ENCODE measurements at places on chromosomes 3 and 15.

GRCh38 chr3:17765819-17766472 lies 23.5 kb upstream of the TBC1D5 start:
- DNase-seq: no peak

DNA sequence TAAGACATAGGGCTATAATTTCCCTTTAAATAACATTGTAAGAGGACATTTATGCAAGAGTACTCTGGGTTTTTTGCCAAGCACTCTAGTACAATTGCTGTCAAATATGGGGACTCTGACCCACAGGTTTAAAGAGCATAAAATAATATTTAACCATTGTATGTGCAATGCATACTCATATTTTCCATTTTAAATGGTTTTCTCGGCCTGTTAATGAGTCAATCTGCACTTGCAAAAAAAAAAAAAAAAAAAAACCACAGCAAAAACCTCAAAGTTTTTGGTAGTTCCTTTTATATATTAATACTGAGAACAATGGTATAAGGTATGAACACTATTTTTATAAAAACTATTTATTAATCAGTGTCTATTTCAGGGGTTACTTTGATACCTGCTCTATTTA lies 304.0 kb upstream of the CBLB start:
- DNase-seq: no peak

DNA sequence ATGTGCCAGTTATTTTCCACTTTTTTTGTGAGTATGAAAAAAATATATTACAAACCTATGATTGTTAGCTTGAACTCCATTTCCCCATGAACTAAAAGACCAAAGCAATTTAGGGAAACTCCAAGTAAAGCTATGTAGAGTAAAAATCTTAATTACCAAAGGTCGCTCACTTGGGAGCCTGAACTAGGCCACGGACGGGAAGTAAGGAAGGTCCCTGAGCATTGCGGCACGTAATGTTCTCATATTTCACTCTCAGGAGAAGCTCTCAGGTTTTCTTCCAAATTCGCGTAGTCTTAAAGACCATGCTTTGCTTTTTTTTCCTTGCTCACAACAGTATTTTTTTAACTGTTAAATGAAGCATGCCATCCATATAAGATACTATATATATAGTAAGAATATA lies 215.3 kb upstream of the RARB start:
- DNase-seq: no peak

DNA sequence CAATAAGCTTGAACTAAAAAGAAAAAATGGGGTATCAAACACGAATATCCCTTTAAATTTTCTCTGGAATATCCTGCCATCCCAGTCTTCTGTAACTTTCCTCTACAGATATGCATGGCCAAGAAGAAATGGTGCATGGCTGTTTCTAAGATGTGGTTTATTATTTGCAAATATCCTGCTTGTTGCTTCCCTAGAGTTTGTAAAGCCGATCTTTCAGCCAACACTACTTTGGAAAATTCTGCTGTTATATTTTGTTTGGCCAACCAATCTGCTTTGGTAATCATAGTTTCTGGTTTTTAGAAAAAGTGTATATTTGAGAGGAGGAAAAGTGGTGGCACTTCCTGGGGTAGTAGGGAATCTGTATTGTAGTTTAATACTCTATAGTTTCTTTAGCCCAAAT lies 13.9 kb downstream of the PHLDB2 start:
- DNase-seq: no peak

DNA sequence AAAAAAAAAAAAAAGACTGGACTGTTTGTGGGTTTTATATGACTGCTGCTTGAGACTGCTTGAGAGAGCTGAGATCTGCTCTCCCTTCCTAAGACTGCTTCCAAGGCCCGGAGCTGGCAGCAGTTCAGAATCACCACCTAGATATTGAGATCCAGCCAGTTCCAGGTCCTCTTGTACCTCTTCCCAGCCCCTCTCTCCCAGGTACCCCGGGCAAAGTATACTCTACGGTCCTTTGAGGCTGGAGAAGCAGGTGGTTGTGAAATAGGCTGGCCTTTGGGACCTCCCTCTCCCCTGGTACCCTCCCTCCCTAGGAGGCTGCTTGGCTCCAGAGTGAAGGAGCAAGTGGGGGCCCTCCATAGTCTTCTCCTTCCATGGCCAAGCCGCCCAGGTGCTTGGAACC lies 12.6 kb upstream of the BAHD1 start:
- no peak for DNase-seq

DNA sequence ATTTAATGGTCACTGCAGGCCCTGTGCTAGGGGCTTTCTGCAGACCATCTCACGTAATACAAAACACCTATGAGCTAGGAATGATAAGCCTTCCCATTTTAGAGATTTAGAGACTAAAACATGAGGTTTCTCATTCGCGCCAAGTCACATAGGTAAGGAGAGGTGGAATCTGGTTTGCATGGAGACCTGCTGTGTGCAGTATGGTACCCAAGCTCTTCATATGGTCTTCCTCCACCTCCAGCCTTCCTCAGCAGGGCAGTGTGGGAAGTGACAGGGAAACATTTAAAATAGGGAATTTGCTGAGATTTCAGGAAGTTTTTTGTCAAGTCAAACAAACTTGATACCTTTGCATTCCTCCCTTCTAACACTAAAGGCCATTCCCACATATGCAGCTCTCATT lies 337.6 kb downstream of the IL20RB start:
- no peak for DNase-seq

- DNase-seq: no peak
Measured at GRCh38 chr15:90442423-90442822, 54.4 kb downstream of the IQGAP1 start.

DNA sequence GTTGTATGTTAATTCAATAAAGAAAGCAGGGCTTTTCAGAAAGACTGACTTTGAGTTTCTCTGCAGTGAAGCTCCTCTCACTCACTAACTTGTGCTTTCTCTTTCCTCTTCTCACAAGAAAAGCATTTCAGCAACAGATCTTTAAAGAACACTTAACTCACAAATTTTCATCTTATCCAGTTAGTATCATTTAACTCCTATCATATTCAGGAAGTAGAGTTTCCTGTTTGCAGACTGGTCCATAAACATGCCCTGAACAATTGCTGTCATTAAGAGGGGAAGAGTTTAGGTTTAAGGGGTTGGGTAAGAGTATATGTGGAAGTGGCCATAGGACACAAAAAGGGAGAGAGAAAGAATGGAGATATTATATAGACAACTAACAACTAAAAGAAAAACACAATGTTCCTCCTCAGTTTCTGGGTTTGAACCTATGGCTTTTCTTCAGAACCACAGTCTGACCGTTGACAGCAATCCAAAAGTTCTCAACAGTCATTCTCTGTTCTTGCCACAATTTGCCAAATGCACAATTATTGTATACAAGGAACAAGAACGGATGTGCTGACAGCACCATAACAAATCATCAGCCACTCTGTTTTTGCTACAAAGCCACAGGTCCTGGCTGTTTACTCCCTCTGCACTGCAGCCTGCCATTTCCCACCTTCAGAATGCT lies 63.9 kb downstream of the CHAC1 start:
- DNase-seq: no peak

DNA sequence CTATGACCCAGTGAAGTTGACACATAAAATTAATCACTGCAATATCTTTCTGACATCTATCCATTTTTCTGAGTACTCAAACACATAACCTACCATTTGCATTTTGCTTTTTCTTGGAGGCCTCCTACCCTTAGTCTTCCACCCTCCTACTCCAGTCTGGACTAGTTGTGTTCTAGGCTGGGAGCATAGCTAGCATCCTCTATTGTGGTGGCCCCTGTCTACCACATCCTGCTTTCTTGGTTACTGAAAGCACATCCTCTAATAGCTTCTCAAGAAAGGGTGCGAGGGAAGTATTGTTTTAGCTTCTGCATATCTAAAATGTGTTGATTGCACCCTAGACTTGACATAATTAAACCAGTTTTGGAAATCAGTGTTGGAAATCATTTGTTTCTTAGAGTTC lies 176.5 kb downstream of the THSD4 start:
- DNase-seq: peak; percentile 14

DNA sequence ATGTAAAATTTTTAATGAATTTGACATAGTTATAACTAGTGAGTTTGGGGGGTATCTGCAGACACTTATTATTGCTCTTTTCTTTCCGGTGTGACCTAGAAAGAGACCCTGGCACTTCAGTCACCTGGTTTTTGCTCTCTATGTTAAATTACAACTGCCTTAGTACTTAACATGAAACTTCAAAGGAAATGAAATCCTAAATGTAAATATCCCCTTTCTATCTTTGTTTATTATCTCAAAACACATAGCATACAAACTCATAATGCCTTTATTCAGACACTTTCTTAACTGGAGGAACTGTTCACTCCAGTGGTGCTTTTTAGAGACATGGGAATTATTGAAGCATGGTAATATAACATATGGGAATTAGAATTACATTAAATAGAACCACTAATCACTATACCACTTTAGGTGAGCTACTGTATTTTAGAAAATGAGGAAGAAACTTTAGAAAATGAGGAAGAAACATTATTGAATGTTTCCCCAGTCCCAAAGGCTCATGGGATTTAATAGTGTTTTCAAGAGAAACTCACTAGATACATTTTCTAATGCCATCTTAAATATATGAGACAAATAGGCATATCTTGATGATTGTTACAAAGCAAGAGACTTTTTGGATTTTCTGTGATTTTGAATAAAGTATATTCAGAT lies 119.5 kb upstream of the MLF1 start:
- DNase-seq: no peak

- DNase-seq: no peak
Measured at GRCh38 chr3:136336329-136337100, 86.4 kb downstream of the PCCB start.

DNA sequence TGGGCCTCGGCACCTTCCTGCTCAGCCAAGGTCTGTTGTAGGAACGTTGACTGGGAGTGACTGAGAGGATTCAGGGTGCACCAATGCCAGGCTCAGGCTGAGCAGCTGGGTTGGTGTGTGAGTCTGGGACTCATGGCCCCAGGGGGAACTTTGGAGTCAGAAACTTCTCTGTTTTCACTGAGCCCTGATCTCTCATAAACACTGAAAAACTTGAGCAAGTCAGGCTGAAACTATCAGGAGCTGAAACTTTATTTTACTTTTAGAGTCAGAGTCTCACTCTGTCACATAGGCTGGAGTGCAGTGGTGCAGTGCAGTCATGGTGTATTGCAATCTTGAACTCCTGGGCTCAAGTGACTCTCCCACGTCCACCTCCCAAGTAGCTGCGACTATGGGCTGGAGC lies 3.0 kb downstream of the TRAK1 start:
- no peak for DNase-seq

- DNase-seq: no peak
Measured at GRCh38 chr15:91660174-91660649, 193.3 kb upstream of the SLCO3A1 start.

GRCh38 chr3:9976721-9977709 lies 9.6 kb downstream of the EMC3 start:
- DNase-seq: no peak

DNA sequence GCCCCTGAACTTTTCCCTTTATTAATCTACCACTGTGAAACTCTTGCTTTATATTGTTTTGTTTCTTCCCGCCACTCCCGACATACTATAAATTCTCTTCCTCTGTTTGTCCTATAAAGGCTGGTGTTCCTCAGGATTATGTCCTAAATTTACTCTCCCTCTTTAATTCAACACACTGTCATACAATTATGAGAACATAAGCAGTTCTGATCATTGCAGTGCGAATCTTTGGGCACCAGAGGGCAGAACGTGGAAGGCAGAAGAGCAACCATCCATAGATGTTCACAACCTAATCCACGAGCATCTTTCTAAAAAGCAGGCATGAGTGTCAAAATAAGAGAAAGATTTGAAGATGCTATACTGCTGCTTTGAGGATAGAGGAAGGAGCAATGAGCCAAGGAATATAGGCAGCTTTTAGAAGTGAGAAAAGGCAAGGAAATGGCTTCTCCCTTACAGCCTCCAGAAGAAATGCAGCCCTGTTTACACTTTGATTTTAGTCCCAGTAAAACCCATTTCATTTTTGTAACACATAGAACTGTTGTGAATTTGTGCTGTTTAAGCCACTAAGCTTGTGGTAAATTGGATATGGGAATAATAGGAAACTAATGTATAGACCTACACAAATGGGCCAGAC lies 179.4 kb downstream of the GBE1 start:
- no peak for DNase-seq

DNA sequence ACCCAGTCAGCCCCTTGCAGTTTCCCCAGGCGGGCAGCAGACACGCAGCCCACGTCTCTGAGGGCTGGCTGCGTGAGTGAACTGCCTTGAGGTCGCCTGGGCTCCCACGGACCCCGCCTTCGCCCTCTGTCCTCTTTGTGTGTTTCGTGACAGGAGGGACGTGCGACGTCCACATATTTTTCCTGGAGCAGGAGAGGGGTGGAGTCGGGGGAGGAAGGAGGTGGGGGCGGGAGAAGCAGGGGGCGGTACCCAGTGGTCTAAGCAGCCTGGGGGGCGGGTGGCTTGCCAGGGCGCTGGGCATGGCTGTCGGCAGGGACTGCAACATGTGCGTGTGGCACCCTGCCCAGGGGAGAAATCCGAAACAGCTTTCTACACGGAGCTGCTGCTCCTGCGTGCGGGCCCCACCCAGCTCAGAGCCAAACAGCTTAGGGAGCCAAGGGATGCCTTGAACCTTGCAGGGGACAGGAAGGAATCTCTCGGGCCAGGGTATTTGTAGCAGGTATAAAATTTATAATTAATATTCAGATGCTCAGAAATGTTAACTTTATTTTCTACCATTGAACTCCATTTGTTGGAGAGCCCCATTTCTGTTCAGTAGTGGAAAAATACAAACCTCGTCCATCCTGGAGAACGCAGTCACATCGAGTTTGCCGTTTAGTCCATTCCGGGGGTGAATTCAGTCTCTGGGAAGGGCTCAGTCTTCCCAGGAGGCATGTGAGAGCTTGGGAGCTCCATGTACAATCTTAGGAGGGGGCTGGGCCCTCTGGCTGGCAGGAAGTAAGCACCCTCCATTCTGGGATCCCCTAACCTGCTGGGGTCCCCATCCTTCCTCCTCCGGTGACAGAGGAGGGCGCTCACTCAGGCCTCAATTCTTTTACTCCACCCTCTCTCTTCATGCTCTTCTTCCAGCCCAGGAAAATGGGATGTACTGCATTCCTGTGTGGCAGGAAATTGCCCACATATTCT lies 79.1 kb upstream of the MEF2A start:
- no peak for DNase-seq

- peak; percentile 38 for DNase-seq
Measured at GRCh38 chr3:62318752-62319569, 54.4 kb downstream of the FEZF2 start.

GRCh38 chr3:146884296-146884695 lies 279.1 kb upstream of the PLSCR5 start:
- no peak for DNase-seq

GRCh38 chr3:23984934-23985333 lies 39.8 kb downstream of the NR1D2 start:
- DNase-seq: no peak

- DNase-seq: no peak
Measured at GRCh38 chr3:77026904-77027634, 12.8 kb upstream of the ROBO2 start.

GRCh38 chr15:82870727-82871320 lies 61.4 kb downstream of the WHAMM start:
- DNase-seq: no peak

DNA sequence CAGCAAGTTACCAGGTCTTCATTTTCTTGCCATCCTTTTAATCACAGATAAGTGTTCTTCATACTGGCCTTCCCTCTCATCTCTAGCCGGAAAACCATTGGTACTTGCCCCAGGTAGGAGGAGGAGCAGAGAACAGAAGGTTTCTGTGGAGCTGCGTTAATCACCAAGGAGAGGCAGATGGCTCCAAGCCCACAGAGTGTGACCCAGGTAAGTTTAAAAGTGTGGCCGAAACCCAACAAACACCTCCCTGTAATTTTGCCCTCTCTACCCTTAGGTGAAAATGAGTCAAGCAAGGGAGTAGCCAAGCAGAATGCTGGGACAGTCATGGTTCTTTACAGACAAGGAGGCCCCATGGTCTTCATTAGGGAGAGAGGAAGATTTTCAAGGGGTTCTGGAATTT lies 37.3 kb downstream of the NFKBIZ start:
- DNase-seq: no peak
